Activated naive CD4-positive, alpha-beta T cell treated with Interleukin-2 at 50 U/mL for 16 hours (primary cell): ENCODE measurements at places on chromosomes 12 and 14.

DNA sequence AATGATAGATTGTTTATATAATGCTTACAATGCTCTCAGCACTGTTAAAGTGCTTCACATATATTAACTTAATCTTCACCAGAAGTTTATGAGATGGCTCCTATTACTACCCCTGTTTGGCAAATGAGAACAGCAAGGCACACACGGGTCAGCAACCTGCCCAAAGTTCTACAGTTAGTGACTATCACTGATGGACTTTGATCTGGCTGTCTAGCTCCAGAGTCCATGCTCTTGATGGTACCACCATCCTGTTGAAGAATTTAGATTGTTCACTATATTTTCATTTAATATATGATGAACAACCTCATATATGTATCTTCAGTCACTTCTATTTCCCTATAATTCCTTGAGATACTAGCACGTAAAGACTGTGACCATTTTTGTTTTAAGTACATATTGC lies 10.6 kb downstream of the GLIPR1 start:
- DNase-seq = no peak

GRCh38 chr12:46549527-46550265 lies 177.1 kb upstream of the SLC38A2 start:
- peak; percentile 41 for DNase-seq

DNA sequence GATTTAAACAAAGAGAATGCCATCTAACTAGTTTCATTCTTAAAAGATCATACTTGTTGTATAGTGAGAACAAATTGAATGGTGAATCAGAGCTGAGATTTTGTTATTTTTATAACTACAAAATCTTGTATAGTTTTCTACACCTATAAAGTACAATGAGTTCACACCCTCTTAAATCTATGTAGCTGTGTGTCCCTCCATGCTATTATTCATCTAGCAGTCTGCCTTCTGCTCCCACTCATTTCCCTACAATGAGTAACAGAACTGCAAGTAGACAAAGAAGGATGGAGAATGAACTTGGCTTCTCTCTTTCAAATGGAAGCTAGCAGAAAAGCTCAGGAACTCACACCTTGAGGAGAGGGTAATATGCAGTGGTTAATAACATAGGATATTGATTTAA lies 7.1 kb downstream of the IFNG-AS1 start:
- DNase-seq = no peak

DNA sequence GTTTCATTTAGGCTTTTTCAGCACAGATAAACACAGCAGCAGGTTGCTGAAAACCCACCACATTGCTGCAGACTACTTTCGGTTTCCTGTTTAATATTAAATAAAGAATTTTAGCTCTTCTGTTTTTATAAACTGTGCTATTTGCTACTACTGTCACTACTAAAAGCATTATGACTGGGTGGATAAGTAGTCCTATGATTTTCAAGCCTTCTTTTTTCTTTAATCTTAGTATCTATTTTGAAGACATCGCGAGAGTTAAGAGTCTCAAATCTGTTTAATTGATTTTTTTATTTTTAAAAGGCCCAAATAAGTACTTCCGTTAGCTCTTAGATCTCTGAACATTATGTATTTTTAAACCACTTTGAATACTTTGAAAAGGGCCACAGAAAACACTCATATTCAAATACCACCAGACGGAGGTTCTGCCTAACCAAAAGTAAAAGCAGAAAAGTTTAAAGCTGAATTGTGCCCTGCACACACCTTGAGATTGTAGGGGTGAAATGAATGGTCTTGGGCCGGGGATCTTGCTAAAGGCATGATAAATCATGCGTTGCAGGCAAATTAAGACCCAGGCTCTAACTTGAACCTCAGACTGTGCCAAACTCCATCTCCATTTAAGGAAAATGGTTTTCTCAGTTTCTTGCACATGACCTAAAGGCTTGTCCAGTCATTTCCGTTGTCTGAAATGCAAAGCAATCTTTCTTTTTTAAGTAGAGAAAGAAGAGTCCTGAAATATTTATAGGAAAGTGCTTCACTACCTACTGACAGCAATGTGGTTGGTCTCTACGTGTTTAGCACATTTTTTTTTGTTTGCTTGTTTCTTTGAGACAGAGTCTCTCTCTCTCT lies 13.6 kb upstream of the FOXN3 start:
- DNase-seq = peak; percentile 52

- no peak for DNase-seq
These were observed 77.3 kb downstream of the SNAPC1 start for GRCh38 chr14:61839507-61839906.

DNA sequence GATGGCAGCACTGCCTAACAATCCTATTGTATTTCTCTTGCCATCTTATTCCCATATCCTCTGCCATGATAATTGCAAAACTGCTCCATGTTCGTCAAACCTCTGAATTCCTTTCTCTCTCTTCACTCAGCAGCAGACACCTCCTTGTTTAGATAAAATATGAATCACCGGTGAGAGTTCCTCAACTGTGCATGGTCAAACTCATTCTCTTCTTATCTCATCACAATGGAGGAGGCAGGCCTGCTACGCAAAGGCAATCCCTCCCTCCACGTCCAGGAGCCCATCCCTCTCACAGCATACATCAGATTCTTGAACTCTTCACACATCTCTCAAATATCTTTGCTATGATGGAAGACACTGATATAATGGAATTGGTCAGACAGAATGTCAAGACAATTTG lies 90.1 kb upstream of the DAAM1 start:
- DNase-seq = no peak

DNA sequence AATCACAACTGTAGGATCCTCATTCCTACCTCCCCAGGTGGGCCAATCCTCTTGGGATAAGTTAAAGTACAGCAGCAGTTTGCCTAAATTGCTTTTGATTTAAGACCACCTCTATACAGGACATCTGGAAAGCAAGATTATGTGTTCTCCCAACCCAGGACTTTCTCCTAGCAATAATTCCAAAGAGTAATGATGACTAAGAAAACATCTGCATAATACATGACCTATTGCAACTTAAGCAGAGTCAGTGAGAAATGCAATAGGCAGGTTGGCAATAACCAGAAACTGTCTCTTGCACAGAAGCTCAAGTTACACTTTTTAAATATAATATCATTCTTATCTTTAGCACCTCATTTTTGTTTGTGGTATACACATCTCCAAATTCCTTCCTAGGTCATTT lies 275.4 kb downstream of the TRHDE start:
- DNase-seq = no peak

DNA sequence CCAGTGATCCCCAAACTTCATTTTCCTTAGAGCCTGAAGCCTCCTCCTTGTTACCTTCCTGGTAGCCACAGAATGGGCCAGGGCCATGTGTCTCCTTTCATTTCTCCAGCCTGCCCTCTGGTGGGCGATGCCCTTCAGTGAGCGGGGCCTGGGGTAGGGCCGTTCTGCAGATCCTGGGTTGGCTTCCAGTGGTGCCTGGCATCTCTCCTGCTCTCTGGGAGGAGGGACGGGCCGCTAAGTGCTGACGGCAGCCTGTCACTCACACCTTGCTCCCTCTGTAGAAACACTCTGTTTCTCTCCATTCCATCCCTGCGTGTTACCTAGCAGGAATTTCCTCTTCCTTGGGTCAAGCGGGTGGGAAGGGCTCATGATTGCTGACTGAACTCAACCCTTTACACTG lies 232.1 kb downstream of the CACNA1C start:
- DNase-seq = no peak

DNA sequence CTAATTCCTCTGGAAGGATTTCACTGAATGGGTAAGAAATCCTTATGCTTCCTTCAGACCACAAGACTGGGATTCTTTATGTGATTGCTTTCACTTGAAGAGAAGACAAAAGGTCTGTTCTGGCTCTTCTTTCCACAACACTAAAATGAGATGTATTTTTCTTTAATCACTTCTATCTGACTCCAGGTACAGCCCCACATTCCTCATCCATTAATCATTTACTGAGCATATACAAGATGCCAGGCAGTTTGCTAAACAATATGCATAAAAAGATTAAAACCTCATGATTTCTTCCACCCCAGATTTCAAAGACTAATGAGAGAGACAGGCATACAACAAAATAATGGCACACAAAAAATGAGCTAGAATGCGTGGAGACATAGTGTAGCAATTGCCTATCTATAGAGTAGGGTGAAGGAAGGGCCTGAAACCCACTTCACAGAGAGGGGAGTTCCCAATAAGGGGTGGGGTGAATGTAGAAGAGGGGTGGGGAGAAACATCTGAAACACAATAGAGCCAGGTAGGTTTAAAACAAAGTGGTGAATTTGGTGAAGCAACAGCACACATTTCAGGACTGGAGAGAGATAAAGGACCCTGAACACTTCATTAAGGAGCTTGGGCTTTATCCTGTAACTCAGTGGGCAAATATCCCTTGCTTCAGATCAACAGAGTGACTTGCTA lies 65.1 kb upstream of the PRB2 start:
- no peak for DNase-seq

- no peak for DNase-seq
These were observed 66.8 kb upstream of the SLCO1C1 start for GRCh38 chr12:20628226-20628787.

DNA sequence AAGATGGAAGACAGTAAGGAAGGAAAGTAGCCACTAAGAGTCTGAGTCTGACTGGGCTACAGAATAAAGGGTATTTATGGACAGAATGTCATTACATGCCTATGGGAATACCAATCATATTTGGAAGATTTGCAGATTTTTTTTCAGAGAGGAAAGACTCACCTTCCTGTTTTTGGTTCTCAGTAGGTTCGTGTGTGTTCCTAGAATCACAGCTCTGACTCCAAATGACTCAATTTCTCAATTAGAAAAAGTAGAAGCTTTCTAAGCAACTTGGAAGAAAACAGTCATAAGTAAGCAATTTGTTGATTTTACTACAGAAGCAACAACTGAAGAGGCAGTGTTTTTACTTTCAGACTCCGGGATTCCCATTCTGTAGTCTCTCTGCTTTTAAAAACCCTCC lies 15.4 kb upstream of the PAPLN start:
- DNase-seq = no peak

- no peak for DNase-seq
These were observed 1.7 kb downstream of the PDE3A start for GRCh38 chr12:20370014-20370386.

DNA sequence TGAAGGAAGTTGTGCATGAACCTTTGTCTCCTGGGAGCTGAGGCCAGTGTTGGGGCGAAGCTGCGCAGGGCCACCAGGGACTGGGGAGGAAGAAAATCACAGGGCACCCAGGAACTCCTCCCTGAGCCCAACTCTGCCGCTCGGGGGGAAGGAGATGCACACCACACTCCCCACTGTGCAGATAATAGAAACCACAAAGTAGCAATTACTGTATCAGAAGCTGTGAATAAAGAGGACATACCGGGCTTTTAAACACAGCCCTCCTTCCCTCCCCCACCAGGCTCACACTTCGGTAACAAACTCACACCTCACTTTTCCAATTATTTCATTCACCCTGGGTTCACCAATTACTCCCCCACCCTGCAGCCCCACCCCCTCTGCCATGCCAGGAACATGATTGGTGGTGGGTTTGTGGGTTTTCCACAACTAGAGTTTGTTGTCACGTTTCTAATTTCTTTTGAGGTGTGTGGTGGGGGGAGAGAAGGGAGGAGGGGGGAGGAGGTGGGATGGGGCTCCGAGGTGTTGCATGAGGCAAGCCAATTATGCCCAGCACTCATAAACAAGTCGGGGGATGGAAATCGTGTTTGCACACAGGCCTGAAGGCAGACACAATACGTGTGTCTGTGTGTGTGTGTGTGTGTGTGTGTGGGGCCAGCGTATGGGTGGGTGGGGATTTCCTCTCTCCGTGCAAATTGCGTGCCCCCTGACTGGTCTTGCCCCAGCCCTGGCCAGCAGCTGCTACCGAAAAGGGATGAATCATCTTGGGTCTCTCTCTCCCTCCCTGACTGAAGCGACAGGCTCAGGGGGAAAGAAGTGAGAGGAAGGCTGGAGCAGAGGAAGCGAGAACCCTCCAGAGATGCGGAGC lies 103.3 kb downstream of the RBM19 start:
- DNase-seq = no peak

GRCh38 chr12:129701631-129702101 lies 202.2 kb downstream of the TMEM132D start:
- DNase-seq = no peak

- no peak for DNase-seq
These were observed 37.4 kb downstream of the SUSD6 start for GRCh38 chr14:69648480-69649451.

GRCh38 chr14:25108959-25109358 lies 59.0 kb upstream of the STXBP6 start:
- no peak for DNase-seq

DNA sequence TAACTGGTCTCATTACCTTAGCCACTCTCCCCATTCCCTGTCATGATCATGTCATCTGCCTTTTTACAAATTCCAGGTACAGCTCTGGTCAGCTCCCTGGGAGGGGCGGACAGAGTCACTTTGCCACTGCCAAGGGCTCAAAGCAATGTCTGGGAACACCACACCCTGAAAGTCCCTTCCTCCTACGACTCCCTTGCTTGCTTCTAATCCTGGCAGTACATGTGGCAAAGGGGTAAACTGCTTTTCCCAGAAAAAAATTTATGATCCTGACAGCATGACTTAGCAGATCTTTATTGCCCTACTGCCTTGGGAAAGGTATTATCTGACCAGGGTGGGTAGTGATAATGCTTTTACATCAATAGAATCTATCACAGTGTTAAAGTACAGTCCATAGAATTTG lies 376.0 kb upstream of the PDE3A start:
- no peak for DNase-seq

- DNase-seq = no peak
These were observed 297.9 kb upstream of the G2E3 start for GRCh38 chr14:30260833-30261607.

GRCh38 chr12:29282031-29282816 lies 98.7 kb downstream of the ERGIC2 start:
- DNase-seq = no peak

DNA sequence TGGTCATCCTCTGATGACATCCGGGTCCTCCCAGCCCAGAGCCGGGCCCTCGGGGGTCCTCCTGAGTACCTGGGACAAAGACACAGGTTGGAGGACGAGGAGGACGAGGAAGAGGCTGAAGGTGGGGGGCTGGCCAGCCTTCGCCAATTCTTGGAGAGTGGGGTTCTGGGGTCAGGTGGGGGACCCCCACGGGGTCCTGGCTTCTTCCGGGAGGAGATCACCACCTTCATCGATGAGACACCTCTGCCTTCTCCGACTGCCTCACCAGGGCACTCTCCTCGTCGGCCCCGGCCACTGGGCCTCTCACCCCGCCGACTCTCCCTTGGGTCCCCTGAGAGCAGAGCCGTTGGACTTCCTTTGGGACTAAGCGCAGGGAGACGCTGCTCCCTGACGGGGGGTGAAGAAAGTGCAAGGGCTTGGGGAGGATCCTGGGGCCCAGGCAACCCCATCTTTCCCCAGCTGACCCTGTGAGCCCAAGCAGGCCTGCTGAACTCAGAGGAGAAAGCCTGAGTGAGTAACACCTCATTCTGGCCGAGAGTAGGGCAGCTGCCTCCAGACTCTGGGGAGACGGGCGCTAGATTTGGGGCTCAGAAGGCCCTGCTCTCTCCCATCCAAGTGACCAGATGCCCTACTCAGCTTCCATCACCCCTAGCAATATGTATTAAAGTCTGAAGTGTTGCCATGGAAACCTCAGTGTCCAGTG lies 1.3 kb upstream of the P3H3 start:
- no peak for DNase-seq

GRCh38 chr12:62922539-62922938 lies 12.4 kb downstream of the PPM1H start:
- no peak for DNase-seq

GRCh38 chr14:57687416-57687815 lies 178.5 kb downstream of the SLC35F4 start:
- no peak for DNase-seq

GRCh38 chr14:31029016-31029970 lies 3.1 kb upstream of the STRN3 start:
- no peak for DNase-seq

- DNase-seq = peak; percentile 46
These were observed 1.6 kb downstream of the CTDSP2 start for GRCh38 chr12:57844709-57845477.
